ENCODE measurements at places on chromosomes 1 and 21. TPM values are rescaled to one million over a fixed set of nuclear protein-coding genes. Genes with fewer than 3 reads are reported as not detected.

Gene TDRD5
- total RNA-seq, result not detected

Gene TTC13
- 42.0 TPM for total RNA-seq

Gene AGO4
- total RNA-seq, result 20.9 TPM

Gene ATP1A4
- total RNA-seq, result not detected

Gene HTR6
- not detected for total RNA-seq

Gene CASQ2
- total RNA-seq, result not detected

DNA sequence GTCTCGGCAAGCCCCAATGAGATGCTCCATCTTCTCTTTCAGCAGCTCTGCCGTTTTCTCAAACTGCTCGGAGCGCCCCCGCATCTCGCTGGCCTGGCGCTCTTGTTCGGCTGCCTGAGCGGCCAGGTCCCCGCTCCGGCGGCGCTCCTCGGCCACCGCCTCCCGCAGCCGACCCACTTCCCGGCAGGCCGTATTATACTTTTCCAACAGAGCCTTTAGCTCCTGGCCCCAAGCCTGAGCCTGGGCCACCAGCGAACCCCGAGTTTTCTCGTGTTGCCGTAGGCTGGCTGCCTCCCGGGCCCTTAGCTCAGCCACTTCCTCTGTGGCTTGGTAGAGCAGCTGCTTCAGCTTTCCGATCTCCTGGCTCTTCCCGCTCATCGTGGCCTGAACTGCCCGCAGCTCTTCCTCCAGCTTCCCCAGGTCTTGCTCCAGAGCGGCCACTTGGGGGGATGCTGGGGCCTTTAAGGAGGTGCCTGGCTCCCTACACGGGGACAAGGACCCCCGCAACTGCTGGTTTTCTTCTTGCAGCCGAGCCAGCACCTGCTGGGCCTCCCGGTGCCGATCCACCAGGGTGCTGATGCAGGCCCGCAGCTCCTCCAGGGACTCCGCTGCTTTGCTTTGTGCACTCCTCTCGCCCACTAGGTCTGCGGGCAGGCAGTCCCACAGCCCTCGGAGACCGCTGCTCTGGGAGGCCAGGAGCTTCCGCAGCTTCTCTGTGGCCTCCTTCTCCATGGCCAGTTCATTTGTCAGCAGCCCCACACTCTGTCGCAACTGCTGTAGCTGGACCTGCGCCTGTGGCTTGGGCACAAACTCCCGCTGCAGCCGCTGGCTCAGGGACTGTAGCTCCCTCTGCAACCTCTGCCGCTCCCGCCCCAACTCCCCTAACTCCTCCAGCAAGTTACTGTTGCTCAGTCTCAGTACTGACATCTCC, 13.4 kb upstream of the PIAS3 start:
- H3K4me1 ChIP-seq, result peaks cover 19% of the 10 kb centered on the region
- H3K27me3 ChIP-seq, result peaks cover 48% of the 10 kb centered on the region
- peak; percentile 54 for DNase-seq

- H3K4me1 ChIP-seq, result peaks cover 17% of the 10 kb centered on the region
- peaks cover 47% of the 10 kb centered on the region for H3K36me3 ChIP-seq
- no peaks in the 10 kb centered on the region for H3K27me3 ChIP-seq
- no peak overlapping the region for H3K27ac ChIP-seq
- H3K4me3 ChIP-seq, result no peak overlapping the region
These were observed 30.6 kb downstream of the PAFAH2 start for GRCh38 chr1:25967308-25967707.

- H3K27ac ChIP-seq, result no peak overlapping the region
- DNase-seq, result no peak
- peaks cover 21% of the 10 kb centered on the region for H3K4me1 ChIP-seq
- H3K4me3 ChIP-seq, result no peak overlapping the region
These were observed 37.5 kb downstream of the CAMTA1 start for GRCh38 chr1:6822530-6823359.

- peaks cover 2% of the 10 kb centered on the region for H3K27me3 ChIP-seq
- H3K27ac ChIP-seq, result no peak overlapping the region
- H3K4me1 ChIP-seq, result no peaks in the 10 kb centered on the region
- no peaks in the 10 kb centered on the region for H3K36me3 ChIP-seq
- H3K4me3 ChIP-seq, result no peak overlapping the region
These were observed 16.9 kb upstream of the DMRTB1 start for GRCh38 chr1:53442299-53442698.

DNA sequence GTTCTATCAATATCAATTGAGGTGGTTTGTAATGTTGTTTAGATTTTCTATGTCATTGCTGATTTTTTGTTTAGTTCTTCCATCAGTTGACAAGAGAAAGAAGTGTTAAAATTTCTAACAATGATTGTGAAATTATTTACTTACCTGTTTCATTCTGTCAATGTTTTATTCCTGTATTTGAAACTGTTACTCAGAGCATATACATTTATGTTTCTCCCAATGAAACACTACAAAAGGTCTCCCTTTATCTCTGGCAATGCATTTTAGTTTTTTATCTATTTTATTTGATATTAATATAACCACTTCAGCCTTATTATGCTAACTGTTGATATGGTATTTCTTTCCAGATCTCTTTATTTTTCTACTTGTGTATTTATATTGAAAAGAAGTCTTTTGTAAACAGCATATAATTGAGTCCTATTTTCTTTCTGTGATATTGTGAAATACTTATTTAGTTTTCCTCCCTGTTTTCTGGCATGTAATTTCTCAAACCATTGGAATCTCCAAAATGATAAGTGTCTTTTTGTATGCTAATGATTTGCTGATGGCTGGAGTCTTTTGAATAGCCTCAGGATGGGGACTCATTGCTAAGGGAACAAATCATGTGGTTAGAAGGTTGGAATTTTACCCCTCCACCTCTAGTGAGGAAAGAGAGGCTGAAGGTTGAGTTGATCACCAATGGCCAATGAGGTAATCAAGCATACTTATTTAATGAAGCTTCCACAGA, 122.0 kb downstream of the ADSS2 start:
- no peak for DNase-seq
- peaks cover 21% of the 10 kb centered on the region for H3K27me3 ChIP-seq
- H3K4me3 ChIP-seq, result no peak overlapping the region
- peaks cover 29% of the 10 kb centered on the region for H3K4me1 ChIP-seq
- peaks cover 20% of the 10 kb centered on the region for H3K36me3 ChIP-seq

DNA sequence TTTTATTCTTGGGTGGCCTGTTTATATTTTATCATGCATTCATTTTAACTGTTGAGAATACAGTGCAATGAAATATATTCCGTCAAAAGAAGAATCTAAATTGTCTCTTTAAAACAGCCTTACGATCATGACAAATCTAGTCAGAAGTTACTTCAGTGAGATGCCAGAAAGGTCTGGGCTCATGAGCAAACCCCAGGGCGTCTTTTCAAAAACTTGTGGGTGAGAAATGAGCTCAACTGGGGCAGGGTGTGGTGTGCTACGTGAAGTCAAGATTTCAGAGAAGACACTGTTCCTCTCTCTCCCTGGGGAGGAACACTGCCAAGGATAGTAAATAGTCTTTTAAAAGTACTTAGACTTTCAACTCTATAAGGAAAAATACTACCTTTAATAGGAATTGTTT, 13.4 kb upstream of the UAP1 start:
- H3K4me3 ChIP-seq, result no peak overlapping the region
- H3K27me3 ChIP-seq, result no peaks in the 10 kb centered on the region
- peaks cover 3% of the 10 kb centered on the region for H3K4me1 ChIP-seq
- no peak overlapping the region for H3K27ac ChIP-seq

DNA sequence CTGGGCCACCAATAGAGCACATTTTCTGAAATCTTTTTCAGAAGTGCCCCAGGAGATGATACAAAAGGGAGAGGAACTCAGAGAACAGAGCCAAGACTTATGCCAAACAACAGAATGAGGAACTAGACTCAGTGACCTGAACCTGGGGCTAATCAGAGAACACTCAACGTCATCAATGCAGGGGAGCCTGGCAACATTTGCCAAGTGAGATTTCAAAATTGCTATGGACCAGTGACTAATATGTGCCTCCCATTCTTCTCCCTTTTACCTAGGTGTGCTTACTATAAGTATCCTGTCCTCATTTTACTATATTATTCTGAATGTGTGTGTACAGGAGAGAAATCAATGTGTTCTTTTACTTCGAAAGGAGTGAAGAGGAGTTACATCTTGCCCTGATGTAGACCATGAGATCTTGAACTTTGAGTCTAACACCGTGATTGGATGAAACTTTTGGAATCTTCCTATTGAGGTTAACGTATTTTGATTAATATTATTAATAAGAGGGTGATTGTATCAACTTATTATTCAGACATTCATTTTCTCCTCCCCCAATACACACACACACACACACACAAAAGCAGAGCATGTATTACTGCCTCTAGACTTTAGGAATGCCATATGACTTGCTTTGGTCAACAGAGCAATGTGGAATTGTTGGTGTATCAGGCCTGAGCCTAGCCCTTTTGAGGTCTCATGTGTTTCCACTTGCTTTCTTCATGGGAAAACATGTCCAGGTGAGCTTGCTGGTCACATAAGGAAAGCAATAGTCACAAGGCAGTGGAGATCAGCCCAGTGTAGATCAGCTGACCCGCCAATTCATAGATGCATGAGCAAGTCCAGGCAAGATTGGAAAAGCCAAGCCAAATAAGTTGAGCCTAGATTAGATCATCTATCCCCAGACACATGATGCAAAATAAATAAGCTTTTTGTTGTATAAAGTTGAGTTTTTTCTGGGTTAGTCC, 80.3 kb upstream of the ETS2 start:
- no peak overlapping the region for H3K4me3 ChIP-seq
- H3K36me3 ChIP-seq, result no peaks in the 10 kb centered on the region
- DNase-seq, result no peak
- H3K4me1 ChIP-seq, result no peaks in the 10 kb centered on the region
- no peak overlapping the region for H3K27ac ChIP-seq

- peaks cover 9% of the 10 kb centered on the region for H3K4me1 ChIP-seq
- peaks cover 29% of the 10 kb centered on the region for H3K36me3 ChIP-seq
- H3K27ac ChIP-seq, result no peak overlapping the region
- no peak for DNase-seq
- H3K4me3 ChIP-seq, result no peak overlapping the region
These were observed 15.1 kb upstream of the PODN start for GRCh38 chr1:53046930-53047329.

- no peaks in the 10 kb centered on the region for H3K36me3 ChIP-seq
- H3K27ac ChIP-seq, result no peak overlapping the region
- no peak overlapping the region for H3K4me3 ChIP-seq
- no peaks in the 10 kb centered on the region for H3K4me1 ChIP-seq
- no peak for DNase-seq
- H3K27me3 ChIP-seq, result peaks cover 4% of the 10 kb centered on the region
These were observed 47.6 kb downstream of the TNFSF18 start for GRCh38 chr1:173002891-173003838.

All from activated CD4-positive, alpha-beta memory T cell treated with anti-CD3 and anti-CD28 coated beads, Interleukin-2, amount 10 ng/mL, durations not matched to agents 7 days and 5 days (primary cell).